Activated CD4-positive, alpha-beta T cell treated with anti-CD3 and anti-CD28 coated beads, Interleukin-2, amount 10 ng/mL, durations not matched to agents 24 days and 14 days (primary cell): ENCODE measurements at places on chromosomes 3 and 15. TPM values are rescaled to one million over a fixed set of nuclear protein-coding genes. Genes with fewer than 3 reads are reported as not detected.

DNA sequence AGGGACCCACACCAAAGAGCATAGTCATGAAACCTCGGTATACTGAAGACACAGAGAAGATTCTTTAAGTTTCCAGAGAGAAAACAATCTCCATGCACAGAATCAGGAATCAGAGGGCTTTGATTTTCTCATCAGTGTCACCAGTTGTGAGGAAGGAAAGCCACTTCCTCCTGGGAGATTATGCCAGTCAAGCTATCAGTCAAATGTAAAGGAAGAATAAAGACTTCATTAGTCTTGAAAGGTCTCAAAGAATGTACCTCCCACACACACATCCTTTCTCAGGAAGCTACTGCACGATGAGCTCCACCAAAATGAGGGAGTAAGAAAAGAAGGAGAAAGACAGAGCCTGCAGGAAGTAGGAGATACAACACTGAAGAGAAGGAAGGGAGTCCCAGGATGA lies 486.3 kb downstream of the SHQ1 start:
- no peak overlapping the region for H3K27ac ChIP-seq
- peaks cover 2% of the 10 kb centered on the region for H3K27me3 ChIP-seq
- H3K36me3 ChIP-seq, result peaks cover 2% of the 10 kb centered on the region
- peaks cover 6% of the 10 kb centered on the region for H3K4me1 ChIP-seq

DNA sequence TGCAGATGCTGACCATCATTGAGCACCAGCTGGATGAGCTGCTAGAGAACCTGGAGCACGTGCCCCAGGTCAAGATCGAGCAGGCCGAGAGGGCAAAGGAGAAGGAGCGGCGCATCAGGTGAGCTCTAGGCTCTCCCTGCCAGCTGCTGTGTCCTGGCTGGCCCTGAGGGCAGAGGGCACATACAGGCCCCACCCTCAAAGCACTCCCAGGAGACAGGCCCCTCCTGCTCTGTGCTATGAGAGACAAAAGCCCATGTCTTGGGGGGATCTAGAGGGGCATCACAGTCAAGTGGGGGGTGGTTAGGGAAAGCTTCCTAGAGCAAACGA lies 39.5 kb downstream of the CFAP100 start:
- H3K4me1 ChIP-seq, result no peaks in the 10 kb centered on the region
- no peak for DNase-seq
- no peak overlapping the region for H3K4me3 ChIP-seq
- no peaks in the 10 kb centered on the region for H3K27me3 ChIP-seq

DNA sequence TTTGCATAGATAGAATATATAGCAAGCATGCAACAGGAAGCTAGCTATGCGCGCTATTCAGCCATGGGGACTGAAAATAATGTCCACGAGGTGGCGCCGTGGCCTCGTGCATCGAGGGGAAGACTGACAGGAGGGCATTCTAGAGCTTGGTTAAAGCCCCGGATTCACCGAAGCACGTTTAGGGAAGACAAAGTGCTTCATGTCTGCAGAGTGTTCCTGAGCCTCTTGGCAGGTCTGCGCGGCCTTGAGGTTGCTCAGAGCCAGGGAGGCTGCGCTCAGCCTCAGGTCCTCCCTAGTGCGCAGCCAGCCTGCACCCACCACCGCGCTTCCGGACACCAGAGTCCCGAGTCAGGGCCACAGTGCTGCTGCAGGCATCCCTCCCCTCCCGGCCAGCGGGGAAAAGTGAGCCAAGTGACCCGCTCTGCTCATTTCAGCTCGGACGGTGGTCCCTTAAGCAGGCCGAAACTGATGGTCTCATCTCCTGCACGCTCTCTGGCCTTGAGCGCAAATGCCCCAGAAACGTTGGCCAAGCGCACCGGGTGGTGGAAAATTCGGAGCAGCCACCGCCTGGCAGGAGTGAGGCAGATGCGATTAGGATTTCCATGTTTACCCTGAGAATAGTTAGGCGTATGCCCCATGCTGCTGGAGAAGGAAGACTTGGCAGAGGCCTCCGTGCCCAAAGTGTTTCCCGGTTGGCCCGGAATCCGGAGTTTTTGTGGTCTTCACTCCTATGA lies 24.8 kb downstream of the GABRA5 start:
- peak; percentile 80 for DNase-seq
- no peaks in the 10 kb centered on the region for H3K4me1 ChIP-seq
- no peaks in the 10 kb centered on the region for H3K36me3 ChIP-seq
- H3K27me3 ChIP-seq, result no peaks in the 10 kb centered on the region
- no peak overlapping the region for H3K27ac ChIP-seq

- peaks cover 28% of the 10 kb centered on the region for H3K4me1 ChIP-seq
- peaks cover 17% of the 10 kb centered on the region for H3K27me3 ChIP-seq
- no peak overlapping the region for H3K27ac ChIP-seq
- H3K4me3 ChIP-seq, result no peak overlapping the region
- peak; percentile 61 for DNase-seq
- H3K36me3 ChIP-seq, result peaks cover 2% of the 10 kb centered on the region
Observed at GRCh38 chr3:102224171-102224570, 210.6 kb upstream of the ZPLD1 start.

GRCh38 chr3:52429031-52429430 lies 15.9 kb downstream of the SEMA3G start:
- no peak for DNase-seq
- H3K4me1 ChIP-seq, result peaks cover 1% of the 10 kb centered on the region
- H3K36me3 ChIP-seq, result no peaks in the 10 kb centered on the region
- no peak overlapping the region for H3K4me3 ChIP-seq
- H3K27ac ChIP-seq, result no peak overlapping the region

DNA sequence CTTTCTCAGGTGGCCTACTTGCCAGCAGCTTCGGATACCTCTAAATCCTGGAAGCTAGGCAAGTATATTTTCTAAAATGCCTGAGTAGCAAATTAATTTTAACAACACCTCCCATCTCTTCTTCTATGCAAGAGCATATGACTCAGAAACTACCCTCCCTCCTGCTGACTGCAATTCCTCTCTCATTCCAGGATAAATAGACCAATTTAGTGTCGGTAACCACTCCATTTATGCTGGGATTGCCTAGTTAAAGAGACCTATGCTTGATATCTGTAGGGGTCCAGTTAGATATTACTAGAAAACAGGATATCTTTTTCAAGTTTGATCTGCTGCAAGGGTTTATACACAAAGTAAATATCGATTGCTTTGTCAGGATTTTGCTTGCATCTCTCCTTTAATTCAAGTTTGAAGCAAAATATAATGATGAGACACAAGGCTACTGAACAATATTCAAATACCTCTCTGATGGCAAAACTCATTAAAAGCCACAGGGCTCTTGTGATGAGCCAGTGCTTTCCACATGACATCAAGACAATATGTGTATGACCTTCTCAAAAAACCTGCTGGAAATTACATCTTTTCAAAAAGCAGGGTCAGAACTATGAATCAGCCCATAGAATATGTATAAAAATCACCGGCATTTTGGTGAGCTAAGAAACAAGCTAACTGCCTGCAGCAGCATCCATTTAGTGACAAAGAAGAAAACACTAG lies 491.6 kb upstream of the NECTIN3 start:
- H3K4me1 ChIP-seq, result no peaks in the 10 kb centered on the region
- H3K27ac ChIP-seq, result no peak overlapping the region

GRCh38 chr3:140207541-140207940 lies 272.6 kb downstream of the CLSTN2 start:
- no peaks in the 10 kb centered on the region for H3K36me3 ChIP-seq
- no peaks in the 10 kb centered on the region for H3K27me3 ChIP-seq
- DNase-seq, result no peak
- no peak overlapping the region for H3K4me3 ChIP-seq
- no peaks in the 10 kb centered on the region for H3K4me1 ChIP-seq

ACKR4 gene
- total RNA-seq, result 0.26 and 0.58 TPM in 2 replicates

KCNAB1 gene
- not detected in 2 replicates for total RNA-seq

SERINC4 gene
- 0.28 and 0.33 TPM in 2 replicates for total RNA-seq

PLS1 gene
- 4.6 TPM in 2 replicates for total RNA-seq
